ENCODE measurements at places on chromosomes 7 and 10.

DNA sequence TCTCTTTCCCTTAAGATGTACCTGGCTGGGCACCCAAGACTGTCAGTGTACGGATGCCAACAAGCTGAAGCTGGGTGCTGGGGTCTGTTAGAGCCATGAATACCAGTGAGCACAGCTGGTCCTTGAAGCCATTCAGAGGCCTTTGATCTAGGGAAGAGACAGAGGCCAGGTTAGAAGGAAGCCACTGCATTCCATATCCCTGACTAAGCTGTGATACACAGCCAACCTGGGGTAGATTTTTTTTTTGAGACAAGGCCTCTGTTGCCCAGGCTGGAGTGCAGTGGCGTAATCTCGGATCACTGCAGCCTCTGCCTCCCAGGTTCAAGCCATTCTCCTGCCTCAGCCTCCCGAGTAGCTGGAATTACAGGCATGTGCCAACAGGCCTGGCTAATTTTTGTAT, 20.8 kb downstream of the ZDHHC16 start:
- no peak for DNase-seq

DNA sequence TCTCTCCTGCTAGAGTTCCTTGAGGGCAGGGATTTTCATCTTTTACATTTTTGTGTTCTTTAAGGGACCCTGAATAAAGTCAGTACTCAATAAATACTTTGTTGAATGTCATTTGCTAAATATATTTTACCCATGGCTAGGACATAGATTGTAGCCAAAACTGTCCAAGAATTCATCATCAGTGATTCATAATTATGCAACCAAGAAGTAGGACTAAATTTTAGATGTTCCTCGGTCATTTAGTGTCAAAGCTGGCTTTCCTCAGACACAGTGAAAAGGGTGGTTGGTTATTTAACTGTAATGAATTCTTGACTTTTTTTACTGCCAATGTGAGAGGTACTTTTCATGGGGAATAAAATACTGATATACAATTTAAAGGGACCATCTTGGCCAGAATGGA, 3.3 kb downstream of the NUDT13 start:
- no peak for DNase-seq

- no peak for DNase-seq
These were observed 34.1 kb downstream of the KCNMA1 start for GRCh38 chr10:77603534-77603927.

GRCh38 chr7:120327054-120327453, 54.1 kb downstream of the KCND2 start:
- DNase-seq = no peak

- no peak for DNase-seq
These were observed 78.3 kb downstream of the RAMP3 start for GRCh38 chr7:45235905-45236304.

- DNase-seq = no peak
These were observed 75.8 kb downstream of the LSMEM1 start for GRCh38 chr7:112556633-112557032.

GRCh38 chr10:70115948-70116682, 16.5 kb downstream of the AIFM2 start:
- peak; percentile 17 for DNase-seq

DNA sequence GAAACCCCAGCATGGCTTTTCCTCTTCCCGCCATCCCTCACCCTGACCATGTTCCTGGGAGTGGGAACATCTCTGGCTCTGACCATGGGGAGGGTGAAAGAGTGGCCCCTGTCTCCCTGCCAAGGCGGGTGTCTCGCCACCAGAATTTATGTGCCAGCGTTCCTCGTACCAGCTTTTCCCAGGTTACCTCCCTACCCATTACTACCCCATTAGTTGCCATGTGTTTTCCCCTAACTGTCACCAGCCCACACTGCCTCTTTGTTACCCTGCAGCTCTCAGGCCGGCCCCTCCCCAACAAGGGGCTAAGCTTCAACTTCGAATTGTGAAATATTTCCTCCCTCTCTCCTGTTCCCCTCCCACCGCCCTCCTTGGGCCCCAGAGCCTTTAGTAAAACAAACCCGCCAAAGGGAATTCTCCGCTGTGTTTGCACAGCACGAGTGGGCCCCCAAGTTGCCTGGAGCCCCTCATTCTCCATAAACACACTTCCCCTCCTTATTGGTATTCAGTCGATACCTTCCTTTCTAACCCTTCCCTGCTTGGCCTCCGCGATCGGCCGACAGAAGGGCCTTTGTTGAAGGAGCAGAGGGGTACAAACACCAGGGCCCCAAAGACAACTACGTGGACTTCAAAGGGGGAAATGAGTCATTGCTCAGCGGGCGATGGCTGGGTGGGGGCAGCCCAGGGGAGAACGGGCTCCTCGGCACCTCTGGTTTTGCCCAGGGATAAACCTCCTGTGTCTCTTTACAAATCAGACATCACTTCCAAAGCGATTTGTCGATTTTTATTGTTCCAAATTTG, 45.5 kb downstream of the SLIT1 start:
- no peak for DNase-seq

DNA sequence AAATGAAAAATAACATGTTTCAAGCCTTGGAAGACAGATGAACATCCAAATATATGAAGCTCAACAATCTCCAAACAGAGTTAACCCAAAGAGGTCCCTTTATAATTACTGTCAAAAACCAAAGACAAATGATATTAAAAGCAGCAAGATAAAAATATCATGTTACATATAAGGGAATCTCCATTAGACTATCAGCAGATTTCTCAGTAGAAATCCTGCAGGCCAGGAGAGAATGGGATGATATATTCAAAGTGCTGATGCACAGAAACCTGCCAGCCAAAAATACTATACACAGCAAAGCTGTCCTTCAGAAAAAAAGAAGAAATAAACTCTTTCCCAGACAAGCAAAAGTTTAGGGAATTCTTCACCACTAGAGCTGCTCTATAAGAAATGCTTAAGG, 41.0 kb downstream of the AASS start:
- DNase-seq = no peak

DNA sequence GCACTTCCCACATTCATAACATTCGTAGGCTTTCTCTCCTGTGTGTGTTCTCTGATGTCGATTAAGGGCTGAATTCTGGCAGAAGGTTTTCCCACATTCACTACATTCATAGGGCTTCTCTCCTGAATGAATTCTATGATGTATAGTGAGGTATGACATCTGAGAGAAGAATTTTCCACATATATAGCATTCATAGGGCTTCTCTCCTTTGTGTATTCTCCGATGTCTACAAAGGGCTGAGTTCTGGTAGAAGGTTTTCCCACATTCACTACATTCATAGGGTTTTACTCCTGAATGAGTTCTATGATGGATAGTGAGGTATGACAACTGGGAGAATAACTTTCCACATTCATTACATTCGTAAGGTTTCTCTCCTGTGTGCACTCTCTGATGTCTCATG, 15.6 kb downstream of the ZNF12 start:
- no peak for DNase-seq
